HEK293T (cell line): ENCODE measurements at places on chromosomes 6 and 20.

GRCh38 chr6:102114402-102114801 lies 720.9 kb downstream of the GRIK2 start:
- DNase-seq = peak; percentile 16

DNA sequence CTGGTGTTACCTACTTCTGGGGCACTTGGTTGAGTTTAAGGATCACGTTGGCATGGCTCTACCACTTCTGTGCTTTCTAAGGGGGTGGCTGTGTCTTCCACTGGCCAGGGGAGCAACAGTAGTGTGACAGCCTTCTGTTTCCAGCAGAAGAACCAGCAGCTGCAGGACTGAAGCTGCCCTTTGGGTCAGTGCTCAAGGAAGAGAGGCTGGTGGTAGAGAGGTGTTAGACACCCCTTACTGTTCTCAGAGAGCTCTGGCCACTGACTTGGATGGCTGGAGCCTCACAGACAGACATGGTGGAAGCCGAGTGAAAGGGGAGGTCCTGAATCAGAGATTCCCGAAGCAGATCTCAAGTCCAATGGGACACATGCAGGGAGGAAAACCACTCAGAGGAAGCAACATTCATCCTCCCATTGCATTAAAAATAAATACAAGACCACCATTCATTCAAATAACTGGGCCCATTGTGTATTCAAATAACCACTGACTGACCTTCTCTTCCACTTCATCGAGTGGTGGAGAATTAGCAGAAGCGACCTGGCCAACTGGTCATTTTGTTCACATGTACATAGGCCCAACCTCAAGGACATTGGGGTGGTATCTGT lies 106.7 kb downstream of the MYLK4 start:
- DNase-seq = no peak

- no peak for DNase-seq
Observed at GRCh38 chr6:109449064-109449794, 6.3 kb downstream of the MICAL1 start.

DNA sequence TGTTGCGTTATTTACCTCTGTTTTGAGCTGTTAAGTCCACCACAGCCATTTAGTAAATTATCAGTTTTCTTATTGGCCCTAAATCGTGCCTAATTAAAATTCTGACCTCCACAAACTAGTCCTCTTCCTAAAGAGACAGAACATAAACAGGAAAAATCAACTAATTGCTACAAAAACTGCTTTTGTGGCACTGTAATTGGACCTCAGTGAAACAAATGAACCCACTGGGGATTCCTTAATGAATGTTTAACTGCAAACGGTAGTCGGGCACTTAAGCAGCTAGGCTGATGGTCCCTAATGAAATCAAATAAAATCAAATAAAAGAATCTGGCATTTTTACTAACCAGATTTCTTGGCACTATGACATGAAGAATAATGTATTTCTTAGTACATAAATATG lies 513.4 kb upstream of the SLC35B3 start:
- DNase-seq = no peak

- DNase-seq = no peak
Observed at GRCh38 chr6:138157986-138158638, 3.6 kb upstream of the ARFGEF3 start.

- DNase-seq = no peak
Observed at GRCh38 chr6:1422290-1422689, 32.9 kb downstream of the FOXF2 start.

DNA sequence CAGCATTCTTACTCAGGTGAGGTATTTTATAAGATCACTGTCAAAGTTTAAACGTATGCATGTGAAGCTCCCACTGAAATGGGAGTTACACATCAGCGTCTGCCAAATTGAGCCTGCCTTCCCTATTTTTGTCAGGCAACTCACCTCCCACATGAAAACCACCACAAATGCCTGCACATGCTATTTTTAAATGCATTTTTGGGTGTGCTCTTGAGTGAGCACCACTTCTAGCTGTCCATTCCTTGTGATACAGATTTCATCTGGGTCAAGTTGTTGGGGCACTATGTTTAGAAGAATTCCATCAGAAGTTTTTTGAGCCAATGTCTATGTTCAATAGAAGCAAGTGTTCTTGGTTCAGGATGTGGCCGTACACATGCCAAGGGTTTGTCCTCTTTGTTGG lies 71.7 kb upstream of the RIPPLY2 start:
- DNase-seq = no peak

- no peak for DNase-seq
Observed at GRCh38 chr20:44467289-44467883, 8.3 kb upstream of the TTPAL start.

DNA sequence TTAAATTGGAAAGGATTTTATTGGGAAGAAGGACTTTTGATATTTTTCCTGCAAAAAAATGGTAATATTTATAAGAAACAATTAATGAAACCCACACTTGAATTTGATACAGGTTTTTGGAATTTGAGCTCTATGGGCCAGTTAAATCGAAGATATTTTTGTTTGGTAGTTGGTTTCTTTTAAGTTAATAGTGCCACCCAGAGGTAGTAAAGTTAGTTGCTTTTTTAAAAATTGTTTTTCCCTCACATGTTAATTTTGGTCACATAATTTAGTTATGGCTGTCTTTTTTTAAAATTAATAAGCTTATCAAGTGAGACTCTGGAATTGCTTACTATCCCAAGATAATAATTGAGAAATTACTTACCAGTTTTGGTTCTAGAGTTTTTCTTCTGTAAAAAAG lies 7.1 kb downstream of the PRIM2 start:
- no peak for DNase-seq

- DNase-seq = no peak
Observed at GRCh38 chr6:112636650-112637262, 289.6 kb downstream of the RFPL4B start.

- DNase-seq = no peak
Observed at GRCh38 chr6:154295733-154296132, 60.9 kb downstream of the IPCEF1 start.

DNA sequence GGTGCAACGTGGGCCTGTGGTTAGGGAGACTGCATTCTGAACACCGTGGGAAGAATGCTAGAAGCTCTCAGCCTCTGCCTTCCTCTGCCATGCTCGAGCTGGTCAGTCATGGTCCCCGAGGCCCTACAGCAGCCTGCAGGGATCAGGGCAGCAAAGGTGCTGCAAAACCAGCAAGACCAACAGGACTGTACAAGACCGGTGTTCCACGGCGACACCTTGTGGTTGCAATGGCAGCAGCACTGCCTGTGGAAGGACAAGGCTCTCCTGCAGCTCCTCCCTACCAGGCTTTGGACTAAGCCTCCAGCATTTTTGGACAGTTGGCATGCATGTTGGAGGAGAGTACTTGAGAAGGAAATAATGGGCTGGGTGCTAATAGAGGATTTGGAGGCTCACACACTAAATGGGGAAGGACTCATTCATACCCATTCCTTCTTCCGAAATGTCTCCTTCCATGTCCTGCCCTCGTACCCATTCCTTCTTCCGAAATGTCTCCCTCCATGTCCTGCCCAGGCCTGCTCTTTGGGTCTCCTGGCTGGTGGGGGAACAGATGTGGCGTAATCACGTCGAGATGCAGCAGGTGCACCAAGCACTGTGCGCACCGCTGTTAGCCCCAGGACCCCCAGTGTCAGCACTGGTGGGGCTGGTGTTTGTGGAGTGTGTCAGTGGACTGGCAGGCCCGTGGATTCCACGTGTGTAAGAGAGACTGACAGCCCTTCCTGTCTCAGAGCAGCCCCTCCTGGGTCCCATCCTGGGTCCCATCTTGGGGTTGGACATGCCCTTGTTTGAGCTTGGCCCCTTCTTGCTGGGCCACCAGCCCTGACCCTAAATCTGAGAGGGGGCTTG lies 18.6 kb upstream of the MYT1 start:
- DNase-seq = peak; percentile 34

GRCh38 chr20:51541189-51542032 lies 1.1 kb downstream of the NFATC2 start:
- peak; percentile 11 for DNase-seq

DNA sequence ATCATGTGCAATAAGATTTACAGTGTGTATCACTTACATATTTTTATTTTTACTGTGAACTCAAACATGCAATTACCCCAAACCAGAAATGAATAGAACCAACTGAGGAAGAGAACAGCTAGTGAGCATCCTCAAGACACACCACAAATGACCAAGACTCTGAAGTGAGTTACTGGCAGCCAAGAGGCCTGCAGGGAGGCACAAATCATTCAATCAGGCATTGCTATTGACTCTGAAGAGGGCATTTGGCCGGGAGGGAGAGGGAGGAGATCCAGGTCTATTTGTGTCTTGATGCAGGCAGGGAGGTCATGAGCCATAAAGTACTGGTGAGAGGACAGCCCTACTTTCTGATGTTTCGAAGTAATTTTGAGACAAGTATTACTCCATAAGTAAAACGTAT lies 257.7 kb downstream of the BCKDHB start:
- no peak for DNase-seq

DNA sequence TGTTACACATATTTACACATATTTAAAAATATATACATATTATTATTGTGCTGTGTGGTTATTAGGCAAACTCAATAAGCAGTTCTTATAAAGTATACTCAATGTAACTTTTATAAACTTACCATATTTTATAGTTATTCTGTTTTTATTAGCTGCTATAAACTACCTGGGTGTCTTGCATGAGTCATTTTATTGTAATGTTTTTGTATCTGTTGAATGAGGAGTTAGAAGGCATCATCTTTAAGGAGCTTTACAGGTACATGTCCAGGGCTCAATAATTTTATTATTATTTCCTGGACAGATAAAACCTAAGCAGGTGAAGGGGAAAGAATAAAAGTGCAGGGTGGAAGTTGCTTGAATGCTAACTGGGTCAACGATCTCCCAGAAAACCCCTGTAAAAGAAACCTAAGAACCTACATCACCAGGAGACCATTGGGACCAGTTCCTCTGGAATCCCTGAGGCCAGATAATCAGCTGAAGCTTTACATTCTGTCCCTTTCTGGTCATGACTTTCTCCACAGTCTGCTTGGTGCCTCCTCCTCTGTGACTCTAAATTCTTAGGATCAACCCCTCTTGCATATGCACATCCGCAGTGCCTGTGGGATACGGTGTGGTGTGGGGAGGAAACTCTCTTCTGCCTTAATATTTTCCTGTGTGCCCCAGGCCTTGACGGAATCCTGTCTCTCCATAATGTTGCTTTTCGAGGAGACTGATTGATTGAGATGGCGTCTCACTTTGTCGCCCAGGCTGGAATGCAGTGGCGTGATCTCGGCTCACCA lies 38.0 kb downstream of the TRIM38 start:
- DNase-seq = no peak

GRCh38 chr6:2531426-2532215 lies 219.1 kb downstream of the MYLK4 start:
- DNase-seq = no peak

DNA sequence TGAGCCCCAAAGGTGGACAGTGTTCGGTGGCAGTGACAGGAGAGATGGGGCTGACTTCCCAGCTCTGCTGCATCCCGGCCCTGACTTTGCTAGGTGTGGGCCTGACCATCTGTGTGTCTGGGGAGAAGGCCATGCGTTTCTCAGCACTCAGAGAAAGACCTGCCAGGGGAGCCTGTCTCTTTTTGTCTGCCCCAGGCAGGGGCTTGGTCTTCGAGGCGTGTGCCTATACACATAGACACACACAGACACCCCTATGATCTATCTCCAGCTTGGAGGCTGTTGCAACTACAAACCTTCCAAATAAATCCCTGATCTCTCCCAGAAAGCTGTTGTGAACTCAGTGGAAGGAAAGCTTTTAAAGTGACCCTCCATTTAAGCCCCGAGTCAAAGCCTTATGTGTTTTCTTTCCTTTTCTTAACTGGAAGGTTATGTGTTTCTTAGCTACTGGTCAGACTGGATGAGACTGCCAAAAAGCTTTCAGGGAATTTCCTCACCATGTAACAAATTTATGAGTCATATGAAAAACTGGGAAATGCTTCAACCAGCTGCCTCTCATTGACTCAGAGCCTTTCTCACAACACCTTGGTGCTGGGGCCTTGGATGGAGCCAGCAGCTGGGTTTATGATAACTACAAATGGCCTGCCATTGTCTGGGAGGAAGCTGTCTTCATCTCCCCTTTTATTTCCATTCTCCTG lies 102.6 kb downstream of the CDC5L start:
- DNase-seq = no peak

DNA sequence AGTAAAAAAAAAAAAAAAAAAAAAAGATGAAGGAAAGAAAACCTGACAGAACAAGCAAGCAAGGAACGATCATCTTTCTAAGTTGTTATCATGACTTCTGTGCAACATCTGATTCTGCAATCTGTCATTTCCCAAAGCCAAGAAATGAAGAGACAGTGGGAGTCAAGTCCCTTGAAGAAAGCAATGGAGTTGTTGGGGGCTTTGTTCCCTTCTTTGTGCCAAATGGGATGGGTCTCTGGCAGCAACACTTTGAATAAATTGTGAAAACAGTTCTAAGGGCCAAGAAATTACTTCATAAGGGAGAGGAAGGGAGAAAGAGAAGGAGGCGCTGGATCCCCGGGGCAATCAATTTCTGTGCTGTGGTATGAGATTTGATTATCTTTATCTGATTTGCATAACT lies 33.3 kb upstream of the RSPO3 start:
- DNase-seq = no peak

GRCh38 chr20:56609321-56609720 lies 19.8 kb upstream of the TFAP2C start:
- no peak for DNase-seq

- no peak for DNase-seq
Observed at GRCh38 chr6:113120582-113121285, 736.4 kb upstream of the MARCKS start.

DNA sequence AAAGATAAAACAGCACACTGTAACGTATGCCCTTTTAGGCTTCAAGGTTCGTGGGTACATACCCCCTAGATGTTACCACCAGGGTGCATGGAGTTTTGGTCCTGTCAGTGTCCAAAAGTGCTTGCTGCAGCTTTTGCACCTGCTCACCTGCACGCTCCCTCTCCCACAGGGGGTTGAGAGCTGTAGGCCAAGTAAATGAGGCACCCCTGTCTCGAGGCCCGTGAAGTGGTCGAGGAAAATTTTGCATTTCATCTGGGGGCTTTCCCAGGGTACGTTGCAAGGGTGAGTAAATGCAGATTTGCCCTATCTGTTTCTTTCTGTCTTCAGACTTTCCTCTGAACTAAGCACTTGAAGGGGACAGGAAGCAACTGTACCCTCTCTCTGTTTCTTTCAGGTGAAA lies 136.0 kb downstream of the THBS2 start:
- no peak for DNase-seq

DNA sequence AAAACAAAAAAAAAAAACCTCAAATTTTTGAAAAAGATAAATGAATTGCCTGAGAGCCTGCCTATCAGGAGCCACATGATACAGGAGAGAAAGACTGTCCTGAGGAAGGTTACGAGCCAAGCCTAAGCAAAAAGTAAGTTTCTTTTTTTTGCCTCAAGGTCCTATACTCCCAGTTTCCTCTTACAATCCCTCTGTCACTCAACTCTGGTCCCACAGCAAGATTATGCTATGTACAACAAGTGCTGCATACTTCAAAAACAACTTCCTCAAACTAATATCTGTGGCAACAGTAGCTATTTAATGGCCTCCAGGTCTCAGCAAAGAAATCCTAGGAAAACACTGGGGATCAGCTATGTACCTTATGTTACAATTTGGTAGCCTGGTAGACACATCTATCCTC lies 46.8 kb downstream of the PLN start:
- no peak for DNase-seq
